ENCODE measurements at places on chromosomes 1 and 21. TPM values are rescaled to one million over a fixed set of nuclear protein-coding genes. Genes with fewer than 3 reads are reported as not detected.

Gene CR1L
- 33.7 TPM for total RNA-seq

Gene FTCD
- total RNA-seq: 1.1 TPM

Gene AKR7A3
- 1.2 TPM for total RNA-seq

Gene AADACL3
- total RNA-seq: not detected

Gene SLFNL1
- total RNA-seq: not detected

Data from K562 (cell line).